ENCODE measurements at places on chromosomes 4 and X.

- no peak for DNase-seq
Measured at GRCh38 chr4:68948985-68949384, 2.6 kb downstream of the UGT2A3 start.

- DNase-seq = peak; percentile 47
Measured at GRCh38 chrX:104098151-104098808, 14.0 kb upstream of the ZCCHC18 start.

DNA sequence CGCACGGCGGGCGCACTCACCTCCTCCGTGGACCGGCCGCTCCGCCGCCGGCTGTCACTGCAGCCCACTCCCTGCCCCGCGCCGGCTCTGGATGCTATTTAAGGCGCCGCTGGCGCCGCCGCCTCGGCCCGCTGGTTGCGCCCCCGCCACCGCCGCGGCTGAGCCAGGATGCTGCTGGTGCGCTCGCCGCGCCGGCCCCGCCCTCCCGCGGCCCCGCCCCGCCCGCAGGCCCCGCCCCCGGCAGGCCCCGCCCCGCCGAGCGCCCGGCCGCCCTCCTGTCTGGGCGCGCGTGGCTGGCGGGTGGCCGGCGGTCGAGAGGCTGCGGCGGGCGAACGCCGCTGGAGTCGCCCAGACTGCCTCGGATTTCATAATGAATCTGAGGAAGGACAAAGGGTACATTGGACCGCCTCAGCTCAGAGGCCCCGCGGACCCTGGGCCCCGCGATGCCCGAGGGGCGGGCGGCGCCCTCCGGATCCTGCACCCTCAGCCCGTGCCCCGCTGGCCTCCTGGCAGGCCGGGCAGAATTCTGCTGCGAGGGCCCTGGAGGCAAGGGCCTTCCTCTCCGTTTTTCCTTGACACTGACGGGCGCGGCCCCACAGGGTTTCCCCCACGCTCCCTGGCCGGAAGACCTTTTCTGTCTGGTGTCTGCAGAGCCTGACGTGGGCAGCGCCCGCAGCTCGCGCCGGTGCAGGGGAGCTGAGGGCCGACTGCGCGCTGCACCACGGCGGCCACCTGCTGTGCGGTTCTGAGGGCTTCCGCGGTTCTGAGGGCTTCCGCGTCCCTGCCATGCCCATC lies at the start of gene ACSL1:
ACSL1 (minus strand) TSS at position 73 of the 795 bp plus-strand sequence. CDS start 22,454 bp downstream, outside the sequence.
- DNase-seq = peak; percentile 70

DNA sequence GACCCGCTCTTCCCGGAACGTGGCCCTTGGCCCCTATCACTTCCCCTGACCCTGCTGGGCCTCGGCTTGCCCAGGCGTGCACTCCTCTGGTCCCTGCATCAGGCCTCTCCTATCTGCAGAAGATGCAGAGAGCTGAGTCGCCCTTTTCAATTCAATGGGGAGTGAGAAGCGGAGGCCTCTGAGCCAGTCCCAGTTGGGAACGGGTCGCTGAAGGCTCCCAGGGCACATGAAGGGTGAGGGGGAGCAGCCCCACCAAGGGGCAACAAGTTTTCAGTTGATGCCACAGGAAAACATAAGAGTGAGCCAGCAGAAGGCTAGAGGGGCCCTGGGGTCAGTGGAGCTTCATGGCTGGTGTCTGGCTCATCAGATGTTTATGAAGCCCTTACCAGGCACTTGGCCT lies 17.1 kb downstream of the PSAPL1 start:
- DNase-seq = no peak
